ENCODE measurements at places on chromosomes 13 and 19.

DNA sequence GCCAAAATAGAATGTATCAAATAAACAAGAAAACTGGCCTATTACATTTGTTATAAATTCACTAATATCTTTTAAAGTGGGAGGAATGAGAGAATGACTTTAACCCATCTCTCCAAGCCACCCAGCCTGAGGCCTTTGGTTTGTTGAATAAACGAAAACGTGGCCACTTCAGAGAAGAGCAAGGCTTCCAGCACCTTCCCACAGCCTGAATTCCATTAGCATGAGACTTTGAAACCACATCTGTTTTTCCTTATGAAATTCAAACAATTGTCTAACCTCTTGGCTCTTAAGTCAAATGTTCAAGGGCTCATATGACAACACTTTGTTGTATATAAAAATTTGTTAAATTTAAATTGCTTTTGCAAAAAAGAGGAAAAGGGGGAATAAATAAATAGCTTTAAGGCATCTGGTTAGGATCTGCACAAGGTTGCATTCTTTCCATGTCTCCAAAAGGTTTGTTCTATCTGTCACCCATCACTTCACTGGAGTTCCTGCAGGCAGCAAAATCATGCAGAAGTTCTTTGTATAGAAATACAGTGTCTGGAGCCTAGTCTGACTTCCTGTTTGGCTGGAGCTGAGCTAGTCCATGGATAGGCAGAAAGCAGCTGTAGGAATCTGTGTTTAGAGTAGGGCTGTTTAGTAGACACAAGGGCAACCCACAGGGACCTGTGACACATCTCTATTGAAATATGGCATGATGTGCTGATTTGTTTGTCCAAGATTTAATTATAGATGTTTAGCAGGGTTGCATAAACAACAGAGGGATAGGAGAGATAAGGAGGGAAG lies 502.3 kb downstream of the KCTD12 start:
- no peak for DNase-seq

DNA sequence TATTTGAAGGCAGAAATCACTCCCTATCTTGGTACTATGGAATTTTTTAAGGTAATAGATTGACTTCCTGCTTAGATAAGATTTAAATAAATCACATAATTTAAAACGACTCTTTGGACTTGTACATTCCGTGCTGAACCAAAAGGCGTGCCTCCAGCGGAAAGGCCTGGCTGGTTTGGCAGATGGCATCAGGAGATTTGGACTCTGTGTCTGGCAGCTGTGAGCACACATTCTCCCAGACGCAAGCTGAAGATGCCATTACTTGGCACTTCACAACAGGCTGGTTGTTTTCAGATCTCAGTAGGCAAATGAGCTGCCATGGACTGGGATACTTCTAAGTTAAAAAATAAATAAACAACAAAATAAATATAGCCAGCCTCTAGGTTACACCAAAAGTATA lies 104.5 kb upstream of the SLC15A1 start:
- DNase-seq = no peak

- DNase-seq = no peak
These were observed 18.2 kb upstream of the QTRT1 start for GRCh38 chr19:10683064-10683426.

DNA sequence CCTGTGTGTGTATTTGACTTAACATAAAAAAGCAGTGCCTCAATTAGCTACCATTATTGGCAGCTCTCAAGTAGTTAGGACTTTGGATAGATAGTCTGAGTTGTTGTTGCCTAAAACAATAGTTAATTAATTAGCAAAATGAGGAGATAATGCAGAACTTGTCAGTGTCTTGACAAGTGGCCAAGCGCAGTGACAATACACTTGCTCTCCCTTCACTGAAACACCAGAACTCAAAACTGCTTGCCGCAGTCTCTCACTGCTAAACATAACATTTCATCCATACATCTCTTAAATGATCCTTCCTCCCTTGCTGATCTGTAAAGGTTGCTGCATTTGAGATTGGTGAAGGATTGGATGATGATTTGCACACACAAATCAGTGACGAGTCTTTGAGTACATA lies 61.7 kb downstream of the ARHGAP35 start:
- no peak for DNase-seq

DNA sequence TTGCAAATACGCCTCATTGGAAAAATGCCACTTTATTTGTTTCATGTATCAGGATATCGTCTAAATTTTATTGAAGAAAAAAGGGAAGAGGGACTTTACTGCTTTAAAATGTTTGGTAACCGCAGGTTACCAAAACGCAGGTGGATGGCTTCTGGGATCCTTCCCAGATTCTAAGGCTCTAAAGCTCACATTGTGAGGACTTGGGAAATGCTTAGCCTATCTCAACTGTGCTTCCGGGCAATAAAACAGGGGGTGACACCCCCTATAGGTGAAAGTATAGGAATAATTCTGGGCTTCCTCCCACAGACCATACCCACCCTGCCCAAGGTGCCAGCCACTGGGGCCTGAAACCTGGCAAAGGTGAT lies 73.2 kb upstream of the IPO5 start:
- DNase-seq = no peak

DNA sequence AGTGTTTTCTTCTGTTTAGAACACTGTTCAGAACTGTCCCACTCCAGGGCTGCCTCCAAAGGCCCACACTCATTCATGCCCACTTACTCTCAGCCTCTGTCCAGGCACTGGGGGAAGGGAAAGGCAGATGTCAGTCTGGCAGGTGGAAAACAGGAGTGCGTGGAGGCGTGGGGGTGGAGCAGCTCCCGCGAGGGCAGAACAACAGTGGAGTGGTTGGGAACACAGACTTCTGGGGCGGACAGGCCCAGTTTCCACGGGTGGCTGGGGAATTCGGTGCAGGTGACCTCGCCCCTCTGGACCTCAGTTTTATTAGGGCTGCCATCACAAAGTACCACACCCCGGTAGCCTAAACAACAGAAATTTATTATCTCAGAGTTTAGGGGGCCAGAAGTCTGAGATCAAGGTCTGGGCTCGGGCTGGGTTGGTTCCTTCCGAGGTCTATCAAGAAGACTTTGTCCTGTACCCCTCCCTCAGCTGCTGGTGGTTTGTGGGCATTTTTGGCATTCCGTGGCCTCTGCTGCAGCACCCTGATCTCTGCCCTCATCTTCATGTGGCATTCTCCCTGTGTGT lies 59.7 kb downstream of the SIPA1L3 start:
- DNase-seq = no peak

GRCh38 chr13:48993150-48993549 lies 17.4 kb downstream of the FNDC3A start:
- no peak for DNase-seq

DNA sequence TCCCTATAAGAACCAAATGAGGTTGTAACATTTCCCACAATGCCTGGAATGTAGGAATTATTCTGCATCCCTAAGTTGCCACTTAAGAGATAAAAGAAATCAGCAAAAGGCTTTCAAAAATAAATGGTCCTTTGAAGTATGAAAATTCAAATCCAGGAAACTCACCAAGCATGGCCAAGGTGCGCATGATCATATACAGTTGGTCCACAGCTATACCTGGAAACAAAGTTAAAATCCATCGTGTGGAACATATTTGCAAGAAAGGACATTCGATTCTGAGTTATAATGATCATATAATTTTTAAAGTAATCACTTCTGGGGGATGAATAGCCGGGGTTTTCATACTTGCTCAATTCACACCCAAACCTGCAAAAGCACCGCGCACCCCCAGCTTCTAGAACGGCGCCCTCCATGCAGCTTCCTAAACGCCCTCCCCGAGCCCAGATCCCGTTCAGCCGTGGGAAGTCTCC lies 525 bp downstream of the CARS2 start:
- DNase-seq = no peak

- no peak for DNase-seq
These were observed 4.0 kb downstream of the TMIGD2 start for GRCh38 chr19:4297901-4298809.

DNA sequence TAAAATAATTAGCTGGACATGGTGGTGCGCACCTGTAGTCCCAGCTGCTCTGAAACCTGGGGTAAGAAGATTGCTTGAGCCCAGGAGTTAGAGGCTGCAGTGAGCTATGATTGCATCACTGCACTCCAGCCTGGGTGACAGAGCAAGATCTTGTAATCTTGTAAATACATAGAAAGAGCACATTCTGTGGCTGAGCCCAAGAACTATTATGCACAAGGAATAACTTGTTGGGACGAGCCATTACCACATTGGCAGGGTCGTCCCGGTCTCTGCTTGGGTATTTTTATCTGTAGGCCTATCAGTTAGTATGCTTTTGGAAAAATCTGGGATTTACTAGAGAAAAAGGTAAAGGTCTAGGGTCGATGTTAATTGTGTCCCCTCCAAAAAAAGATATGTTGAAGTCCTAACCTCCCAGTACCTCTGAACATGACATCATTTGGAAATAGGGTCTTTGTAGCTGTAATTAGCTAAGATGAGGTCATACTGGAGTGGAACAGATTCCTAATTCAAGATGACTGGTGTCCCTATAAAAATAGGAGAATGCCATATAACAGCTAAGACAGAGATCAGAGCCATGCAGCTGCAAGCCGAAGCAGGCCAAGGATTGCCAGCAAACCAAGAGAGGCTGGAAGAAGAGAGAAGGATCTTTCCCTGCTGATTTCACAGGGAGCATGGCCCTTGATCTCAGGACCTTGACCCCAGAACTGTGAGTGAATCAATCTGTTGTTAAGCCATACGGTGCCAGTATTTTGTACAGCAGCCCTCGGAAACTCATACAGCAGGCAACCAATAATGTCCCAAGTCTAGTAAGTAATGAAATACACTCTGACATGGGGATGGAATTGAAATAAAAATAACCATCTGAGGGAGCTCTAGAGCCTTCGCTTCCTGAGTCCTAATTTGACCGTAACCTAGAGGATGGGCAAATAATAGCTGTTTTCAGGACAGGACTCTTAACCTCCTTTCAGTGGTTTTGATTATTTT lies 77.0 kb downstream of the TM9SF2 start:
- no peak for DNase-seq

DNA sequence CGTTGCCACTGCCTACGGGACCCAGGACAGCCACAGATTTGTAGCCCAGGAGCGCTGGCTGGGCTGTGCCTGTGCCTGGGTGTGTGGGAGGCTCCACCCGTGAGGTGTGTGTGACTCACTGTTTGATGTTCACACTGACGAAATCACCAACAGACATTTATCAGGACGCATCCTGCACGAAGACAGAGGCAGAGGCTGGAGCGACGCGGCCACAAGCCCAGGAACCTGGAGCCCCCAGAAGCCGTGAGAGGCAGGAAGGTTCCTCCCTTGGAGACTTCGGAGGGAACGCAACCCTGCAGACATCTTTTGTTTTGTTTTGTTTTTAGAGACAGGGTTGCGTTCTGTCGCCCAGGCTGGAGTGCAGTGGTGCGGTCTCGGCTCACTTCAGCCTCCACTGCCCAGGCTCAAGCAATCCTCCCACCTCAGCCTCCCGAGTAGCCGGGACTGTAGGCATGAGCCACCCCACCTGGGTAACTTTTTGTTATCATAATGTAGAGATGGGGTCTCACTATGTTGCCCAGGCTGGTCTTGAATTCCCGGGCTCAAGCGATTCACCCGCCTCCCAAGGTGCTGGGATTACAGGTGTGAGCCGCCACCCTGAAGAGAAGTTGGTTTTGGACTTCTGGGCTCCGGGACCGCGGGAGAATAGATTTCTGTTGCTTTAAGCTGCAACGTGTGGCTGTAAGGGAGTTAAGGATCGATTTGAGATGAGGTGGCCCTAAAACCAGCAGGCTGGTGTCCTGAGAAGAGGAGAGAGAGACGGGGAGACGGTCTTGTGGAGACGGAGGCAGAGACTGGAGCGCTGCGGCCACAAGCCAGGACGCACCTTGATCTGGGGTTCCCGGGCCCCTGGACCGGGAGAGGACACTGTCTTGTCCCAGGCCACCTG lies 24.9 kb upstream of the WDR18 start:
- no peak for DNase-seq

DNA sequence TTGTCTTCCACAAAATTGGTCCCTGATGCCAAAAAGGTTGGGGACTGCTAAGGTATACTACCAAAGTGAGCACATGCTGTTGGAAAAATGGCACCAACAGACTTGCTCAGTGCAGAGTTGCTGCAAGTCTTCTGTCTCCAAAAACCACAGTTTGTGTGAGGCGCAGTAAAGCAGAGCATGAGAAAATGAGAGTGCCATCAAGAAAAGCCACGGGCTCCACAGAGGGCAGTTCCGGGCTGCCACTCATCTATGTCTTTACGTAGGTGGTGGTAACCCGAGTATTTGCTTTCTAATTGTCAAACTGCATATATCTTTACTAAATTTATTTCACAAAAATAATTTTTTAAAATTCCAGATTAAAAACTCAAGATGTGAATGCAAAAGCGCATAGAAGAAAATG lies 123.8 kb downstream of the RNF17 start:
- no peak for DNase-seq

GRCh38 chr13:23357349-23357748 lies 76.2 kb downstream of the SACS start:
- DNase-seq = no peak

- DNase-seq = peak; percentile 93
These were observed 26.3 kb downstream of the TSSK6 start for GRCh38 chr19:19488875-19489690.

- peak; percentile 17 for DNase-seq
These were observed 825 bp downstream of the GMIP start for GRCh38 chr19:19642506-19643157.

All from NCI-H1105 treated with DMSO at 0.1 percent for 48 hours (cell line).